Non-pigmented ciliary epithelial cell (primary cell): ENCODE measurements at places on chromosomes 3 and 15.

- DNase-seq: no peak
These were observed 16.8 kb upstream of the SMAD3 start for GRCh38 chr15:67048281-67049279.

- no peak for DNase-seq
These were observed 460.4 kb upstream of the NAALADL2 start for GRCh38 chr3:174398761-174399160.

- no peak for DNase-seq
These were observed 509.0 kb upstream of the NECTIN3 start for GRCh38 chr3:110562621-110563020.

DNA sequence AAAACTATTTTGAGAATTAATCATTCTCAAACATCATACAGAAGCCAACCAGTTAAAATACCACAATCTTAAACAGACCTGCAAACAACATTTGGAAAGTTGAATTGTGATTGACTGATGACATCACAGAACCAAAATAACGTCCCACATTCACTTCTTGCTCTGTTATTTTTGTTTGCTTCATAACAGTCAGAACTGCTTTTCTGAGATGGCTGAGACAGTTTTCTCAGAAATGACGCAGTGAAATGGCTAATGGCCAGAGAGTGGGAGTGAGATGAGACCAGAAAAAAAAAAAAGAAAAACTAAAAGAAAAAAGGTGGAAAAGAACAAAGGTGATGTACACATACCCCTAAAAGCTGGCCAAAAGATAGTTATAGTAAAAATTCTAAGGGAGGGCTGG, 1061.2 kb downstream of the FHIT start:
- DNase-seq: no peak

GRCh38 chr15:76464247-76464646, 127.7 kb downstream of the ISL2 start:
- no peak for DNase-seq

DNA sequence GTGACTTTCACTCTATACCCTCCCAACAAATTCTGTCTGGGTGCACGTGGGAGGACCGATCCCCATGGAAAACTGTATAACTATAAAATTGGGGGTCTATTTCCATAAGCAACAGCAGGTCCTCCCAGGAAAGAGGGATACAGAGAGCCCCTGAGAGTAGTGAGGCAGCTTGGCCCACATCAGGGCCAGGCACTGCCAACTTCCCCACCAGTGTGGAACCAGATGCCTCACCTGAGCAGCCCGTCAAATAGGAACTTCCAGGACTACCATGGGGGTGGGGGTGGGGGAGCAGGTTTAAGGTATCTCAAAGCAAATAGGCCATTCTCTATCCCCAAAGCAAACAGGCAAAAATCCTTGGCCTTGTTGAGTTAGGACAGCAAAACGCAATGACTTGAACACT, 33.3 kb upstream of the DUSP7 start:
- DNase-seq: no peak

DNA sequence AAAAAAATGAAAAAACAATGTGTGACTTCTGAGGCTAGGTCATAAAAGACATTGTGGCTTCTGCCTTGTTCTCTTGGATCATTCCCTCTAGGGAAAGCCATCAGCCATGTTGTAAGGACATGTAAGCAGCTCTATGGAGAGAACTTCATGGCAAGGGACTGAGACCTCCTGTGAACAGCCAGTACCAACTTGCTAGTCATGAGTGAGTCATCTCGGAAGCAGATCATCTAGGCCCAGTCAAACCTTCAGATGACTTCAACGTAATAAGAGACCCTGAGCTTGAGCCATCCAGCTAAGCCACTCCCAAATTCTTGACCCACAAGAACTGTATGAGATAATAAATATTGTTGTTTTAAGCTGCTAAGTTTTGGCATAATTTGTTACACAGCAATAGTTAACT, 4.9 kb downstream of the MON1A start:
- peak; percentile 75 for DNase-seq

DNA sequence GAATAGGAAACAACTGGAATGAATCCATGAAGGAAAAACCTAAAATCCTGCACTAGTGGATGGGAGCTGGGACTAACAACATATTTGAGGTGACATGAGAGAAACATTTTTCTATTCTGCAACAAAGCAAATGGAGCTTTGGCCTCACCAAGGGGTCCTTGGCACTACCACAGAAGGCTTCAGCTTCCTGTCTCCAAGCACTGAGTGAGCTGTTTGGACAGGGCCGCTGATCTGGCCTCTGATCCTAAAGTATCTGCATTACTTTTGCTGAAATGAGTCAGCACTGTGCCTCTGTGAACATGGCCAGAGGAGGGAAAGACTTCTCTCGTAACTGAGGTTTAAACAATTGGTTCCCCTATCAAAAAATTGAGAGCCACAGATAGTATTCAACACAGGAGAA, 9.0 kb downstream of the ARPP21 start:
- no peak for DNase-seq

DNA sequence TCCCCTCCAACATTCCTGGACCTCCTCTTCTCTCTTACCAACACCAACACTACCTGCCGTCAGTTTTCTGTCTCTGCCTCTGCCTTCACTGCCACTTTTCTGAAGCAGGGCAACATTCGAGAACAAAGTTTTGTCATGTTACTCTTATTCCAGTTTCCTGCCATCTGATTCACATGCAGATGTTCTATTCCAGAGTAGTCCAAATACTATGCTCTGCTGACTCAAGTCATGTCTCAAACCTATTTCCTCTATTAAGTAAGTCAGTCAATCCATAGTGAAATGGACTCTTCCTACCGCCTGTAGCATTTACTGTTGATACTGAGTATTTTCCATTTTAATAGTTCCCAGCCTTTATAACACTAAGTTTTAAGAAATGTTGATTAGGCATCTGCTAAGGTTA, 43.4 kb downstream of the ESYT3 start:
- no peak for DNase-seq
